ENCODE measurements at places on chromosomes 7 and 10.

GRCh38 chr7:142581341-142581740 lies 167.9 kb upstream of the PRSS1 start:
- DNase-seq = no peak
- H3K36me3 ChIP-seq = no peaks in the 10 kb centered on the region
- H3K4me1 ChIP-seq = no peaks in the 10 kb centered on the region
- no peak overlapping the region for H3K27ac ChIP-seq

GRCh38 chr7:104362756-104363155 lies 34.4 kb downstream of the LHFPL3 start:
- H3K4me3 ChIP-seq = no peak overlapping the region
- no peaks in the 10 kb centered on the region for H3K27me3 ChIP-seq
- H3K36me3 ChIP-seq = no peaks in the 10 kb centered on the region

- no peak overlapping the region for H3K27ac ChIP-seq
- DNase-seq = no peak
- H3K4me3 ChIP-seq = no peak overlapping the region
- H3K36me3 ChIP-seq = peaks cover 3% of the 10 kb centered on the region
Observed at GRCh38 chr7:111866787-111867186, 304.5 kb upstream of the IMMP2L start.

GRCh38 chr10:132563485-132564248 lies 26.1 kb downstream of the INPP5A start:
- no peak overlapping the region for H3K27ac ChIP-seq
- H3K36me3 ChIP-seq = peaks cover 3% of the 10 kb centered on the region
- H3K4me1 ChIP-seq = peaks cover 13% of the 10 kb centered on the region
- H3K27me3 ChIP-seq = no peaks in the 10 kb centered on the region
- no peak for DNase-seq

DNA sequence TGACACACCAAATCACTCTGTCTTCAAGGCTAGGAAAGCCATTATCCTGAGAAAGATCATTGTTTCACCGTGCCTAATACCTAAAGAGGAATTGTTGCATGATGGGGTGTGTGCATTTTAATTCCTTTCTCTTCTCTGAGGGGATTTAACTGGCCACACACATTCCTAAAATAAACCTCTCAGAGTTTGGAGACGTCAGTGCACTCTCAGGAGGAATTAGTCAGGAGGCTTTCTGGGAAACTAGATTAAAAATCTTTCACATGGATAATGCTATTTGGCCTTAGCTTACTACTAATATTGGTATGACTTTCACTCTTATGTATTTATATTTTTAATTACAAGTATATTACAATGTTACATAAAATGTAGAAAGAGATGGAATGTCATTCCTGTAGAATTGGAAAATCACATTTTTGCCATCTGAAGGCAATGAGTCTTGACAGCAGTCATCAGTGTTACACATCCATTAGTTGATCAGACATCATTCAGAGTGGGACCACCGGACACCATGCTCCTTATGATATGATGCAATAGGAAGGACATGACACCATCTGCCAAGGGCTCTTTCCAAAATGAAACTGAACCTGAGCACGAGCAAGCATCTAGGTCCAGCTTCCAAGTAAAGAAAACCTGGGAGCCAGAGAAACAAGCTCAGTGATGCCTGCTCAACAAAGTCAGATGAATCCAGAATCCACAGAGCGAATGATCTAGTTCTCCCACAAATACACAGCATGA lies 43.1 kb upstream of the TMEM273 start:
- H3K27ac ChIP-seq = no peak overlapping the region
- no peak for DNase-seq
- H3K4me1 ChIP-seq = no peaks in the 10 kb centered on the region
- H3K27me3 ChIP-seq = no peaks in the 10 kb centered on the region

DNA sequence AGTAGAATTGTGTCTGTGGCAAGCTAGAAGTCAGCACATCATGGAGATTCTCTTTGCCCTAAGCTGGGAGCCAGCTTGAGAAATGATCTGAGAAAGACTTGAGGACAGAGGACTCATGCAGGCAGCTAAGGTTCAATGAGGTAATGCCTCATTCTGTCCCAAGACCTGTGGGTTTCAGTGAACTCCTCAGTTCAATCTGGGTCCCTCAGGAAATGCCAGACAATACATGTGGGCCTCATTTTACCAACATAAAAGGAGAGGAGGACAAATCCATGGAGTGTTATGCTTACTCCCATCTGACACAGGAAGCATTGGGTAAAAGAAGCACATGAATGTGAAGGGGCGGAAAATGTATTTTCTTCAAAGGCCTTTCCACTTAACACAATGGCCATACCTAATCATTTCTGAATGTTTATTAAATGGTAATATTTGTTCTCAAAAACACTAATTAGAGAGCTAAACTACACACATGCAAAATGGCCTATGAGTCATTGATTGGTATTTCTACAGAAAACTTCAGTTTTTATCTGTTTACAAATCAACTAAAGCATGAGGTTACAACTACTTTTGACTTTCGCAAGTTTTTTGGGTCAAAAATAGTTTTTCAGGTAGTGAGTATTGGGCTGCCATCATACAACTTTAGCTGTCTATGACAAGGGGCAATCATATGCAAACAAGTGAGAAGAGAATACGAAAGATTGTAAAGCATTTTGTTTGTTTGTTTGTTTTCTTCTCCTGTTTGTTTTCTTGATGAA lies 205.3 kb downstream of the CHRM2 start:
- DNase-seq = no peak
- H3K4me3 ChIP-seq = no peak overlapping the region
- H3K4me1 ChIP-seq = no peaks in the 10 kb centered on the region
- no peaks in the 10 kb centered on the region for H3K27me3 ChIP-seq
- H3K36me3 ChIP-seq = no peaks in the 10 kb centered on the region
- no peak overlapping the region for H3K27ac ChIP-seq

GRCh38 chr7:141452911-141453310 lies 98.3 kb upstream of the AGK start:
- H3K4me1 ChIP-seq = no peaks in the 10 kb centered on the region
- H3K4me3 ChIP-seq = no peak overlapping the region
- no peaks in the 10 kb centered on the region for H3K36me3 ChIP-seq
- no peak overlapping the region for H3K27ac ChIP-seq
- no peaks in the 10 kb centered on the region for H3K27me3 ChIP-seq
- DNase-seq = no peak

DNA sequence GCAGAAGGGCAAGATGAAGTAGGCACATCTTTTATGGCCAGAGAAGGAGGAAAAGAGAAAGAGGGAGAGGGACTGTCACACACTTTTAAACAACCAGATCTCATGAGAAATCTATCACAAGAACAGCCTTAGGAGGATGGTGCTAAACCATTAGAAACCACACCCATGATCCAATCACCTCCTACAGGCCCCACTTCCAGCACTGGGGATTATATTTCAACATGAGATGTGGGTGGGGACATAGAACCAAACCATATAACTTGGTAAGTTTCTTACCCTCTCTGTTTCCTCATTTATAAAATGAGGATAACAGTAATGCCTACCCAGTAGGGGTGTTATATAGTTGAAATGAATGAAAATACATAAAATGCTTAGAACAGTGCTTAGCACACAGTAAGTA lies 66.0 kb downstream of the CHCHD3 start:
- peaks cover 2% of the 10 kb centered on the region for H3K4me1 ChIP-seq
- no peak overlapping the region for H3K27ac ChIP-seq
- H3K27me3 ChIP-seq = no peaks in the 10 kb centered on the region

All from lung (tissue), 17 donors.